ENCODE measurements at places on chromosomes 3 and 15.

DNA sequence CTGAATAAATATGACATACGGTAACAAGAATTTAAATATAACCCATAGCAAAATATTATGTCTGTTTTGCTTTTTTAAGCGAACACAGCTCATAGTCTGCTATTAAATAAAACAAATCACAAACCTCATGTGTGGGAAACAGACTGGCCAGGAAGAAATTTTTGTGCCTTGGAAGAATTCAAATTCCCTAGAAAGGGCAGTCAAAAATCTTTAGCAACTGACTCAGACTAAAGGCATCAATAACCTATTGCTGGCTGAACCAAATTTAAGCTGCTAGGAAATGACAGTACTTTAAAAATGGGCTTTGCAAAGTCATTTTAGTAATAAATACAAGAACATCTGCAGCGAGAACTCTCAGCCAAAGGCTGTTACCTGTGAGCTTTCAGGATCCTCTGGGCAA lies 151.4 kb downstream of the PLD1 start:
- DNase-seq = no peak

- no peak for DNase-seq
Observed at GRCh38 chr3:2772803-2773202, 337.4 kb downstream of the IL5RA start.

DNA sequence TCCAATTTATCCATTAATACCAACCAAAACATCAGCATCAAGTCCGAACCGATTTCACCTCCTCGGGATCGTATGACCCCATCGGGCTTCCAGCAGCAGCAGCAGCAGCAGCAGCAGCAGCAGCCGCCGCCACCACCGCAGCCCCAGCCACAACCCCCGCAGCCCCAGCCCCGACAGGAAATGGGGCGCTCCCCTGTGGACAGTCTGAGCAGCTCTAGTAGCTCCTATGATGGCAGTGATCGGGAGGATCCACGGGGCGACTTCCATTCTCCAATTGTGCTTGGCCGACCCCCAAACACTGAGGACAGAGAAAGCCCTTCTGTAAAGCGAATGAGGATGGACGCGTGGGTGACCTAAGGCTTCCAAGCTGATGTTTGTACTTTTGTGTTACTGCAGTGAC lies 20.8 kb downstream of the LYSMD4 start:
- no peak for DNase-seq

- no peak for DNase-seq
Observed at GRCh38 chr3:41569632-41570305, 370.5 kb downstream of the CTNNB1 start.

DNA sequence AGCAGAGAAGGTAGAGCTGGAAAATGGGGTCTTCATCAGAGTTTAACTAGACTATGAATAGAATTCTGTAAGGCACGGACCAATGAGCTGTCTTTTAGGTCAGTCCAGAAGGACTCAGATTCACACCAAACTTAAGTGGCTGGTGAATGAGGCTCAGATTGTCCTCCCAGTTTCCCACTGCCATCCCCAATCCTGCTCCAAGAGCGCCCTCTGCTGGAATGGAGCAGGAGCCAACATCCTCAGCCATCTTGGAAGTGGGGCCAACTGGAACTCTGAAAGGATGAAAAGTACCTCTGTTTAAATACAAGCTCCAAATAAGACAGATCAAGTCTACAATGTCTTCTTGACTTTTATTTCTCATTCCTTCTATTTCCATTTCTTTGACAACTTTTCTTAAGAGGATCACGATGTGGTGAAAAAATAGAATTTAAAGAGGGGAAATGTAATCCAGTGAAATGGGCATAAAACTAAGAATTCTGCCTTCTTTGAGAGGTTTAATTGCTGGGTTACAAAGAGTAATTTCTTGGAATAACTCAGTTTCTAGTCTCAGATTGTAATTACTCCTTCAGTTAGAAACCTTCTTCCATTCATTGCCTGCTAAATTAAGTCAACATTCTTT lies 217.1 kb upstream of the TPRG1 start:
- DNase-seq = peak; percentile 74

- no peak for DNase-seq
Observed at GRCh38 chr3:65729555-65729954, 309.2 kb downstream of the MAGI1 start.

GRCh38 chr3:3605226-3605625 lies 194.0 kb upstream of the LRRN1 start:
- no peak for DNase-seq

DNA sequence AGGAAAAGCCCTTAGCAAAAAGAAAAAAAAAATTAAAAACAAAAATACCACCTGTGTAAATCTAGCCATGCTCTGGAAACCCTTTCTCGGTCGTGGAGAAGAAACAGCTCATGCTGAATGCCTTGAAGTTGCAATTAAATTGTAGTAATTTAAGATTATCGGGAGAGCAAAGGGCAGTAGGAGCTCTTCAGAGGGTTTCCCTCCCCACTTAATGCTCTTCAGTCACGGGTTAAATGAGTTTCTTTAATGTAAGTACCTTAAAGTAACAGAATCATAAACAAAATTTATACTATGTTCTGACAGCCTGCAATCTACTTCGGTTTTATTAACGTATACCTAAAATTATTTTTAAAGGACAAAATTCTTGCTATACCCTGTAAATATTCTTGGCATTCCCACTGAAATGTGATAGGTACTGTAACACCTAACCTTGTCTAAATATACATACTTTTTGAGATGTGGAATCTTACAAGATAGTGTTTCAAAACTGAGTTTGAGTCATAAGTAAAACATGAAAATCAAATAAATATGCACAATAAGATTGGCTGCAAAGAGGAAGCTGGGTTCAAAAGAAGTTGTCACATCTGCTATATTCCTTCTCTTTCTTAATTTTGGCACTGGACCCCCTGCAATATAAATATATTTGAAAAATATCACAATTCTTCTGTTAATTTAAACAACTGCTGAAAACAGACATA lies 5.3 kb downstream of the FOXP1 start:
- DNase-seq = no peak

DNA sequence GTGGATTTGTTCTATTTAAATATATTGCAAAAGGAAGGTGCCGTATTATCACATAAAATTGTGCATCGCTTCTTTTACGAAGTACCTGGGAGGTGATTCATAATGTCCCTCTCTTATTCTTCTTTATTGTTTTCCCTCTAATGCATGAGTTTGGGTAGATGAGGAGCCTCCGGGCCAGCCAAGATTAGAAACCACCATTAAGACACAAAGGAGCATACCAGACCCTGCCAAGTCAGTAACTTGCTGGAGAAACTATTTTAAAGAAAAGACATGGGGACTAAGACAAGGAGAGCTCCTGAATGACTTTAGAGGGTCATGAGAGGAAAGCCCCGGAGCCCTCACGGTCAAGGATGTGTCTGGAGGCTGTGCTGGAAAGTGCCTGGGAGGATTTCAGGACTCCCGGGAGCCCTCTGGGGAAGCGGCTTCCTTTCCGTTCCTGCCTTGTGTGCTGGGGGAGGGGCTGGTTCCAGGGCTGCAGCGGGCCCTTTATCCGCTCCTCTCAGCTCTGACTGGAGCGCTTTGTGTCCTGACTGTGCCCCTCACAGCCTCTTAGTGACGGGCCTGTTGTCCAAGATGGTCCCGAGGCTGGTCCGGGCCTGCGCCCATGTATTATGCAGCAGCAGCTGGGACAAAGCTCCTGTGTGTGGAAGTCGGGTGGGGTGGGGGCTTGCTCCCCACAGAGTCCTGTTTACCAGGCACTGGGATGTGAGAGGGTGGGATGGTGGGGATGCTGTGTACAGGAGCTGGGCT lies 35.7 kb downstream of the CORO2B start:
- DNase-seq = no peak

DNA sequence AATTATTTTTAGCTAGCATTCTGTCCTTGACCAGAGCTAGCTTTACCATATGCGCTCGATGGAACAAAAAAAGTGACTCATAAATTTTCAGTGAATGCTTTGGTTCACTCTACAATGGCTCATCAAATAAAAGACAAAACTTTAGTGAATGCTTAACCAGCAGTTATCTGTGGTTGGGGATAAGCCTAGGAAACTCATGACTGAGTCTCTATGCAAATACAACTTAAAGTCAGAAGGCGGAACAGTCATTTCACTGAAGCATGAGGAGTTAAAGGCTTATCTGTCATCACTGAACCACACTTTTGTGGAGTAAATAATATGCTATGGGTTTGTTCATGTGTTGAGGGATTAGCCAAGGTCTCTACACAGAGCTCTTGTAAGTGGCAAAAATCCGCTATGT lies 308.4 kb downstream of the SQOR start:
- no peak for DNase-seq

DNA sequence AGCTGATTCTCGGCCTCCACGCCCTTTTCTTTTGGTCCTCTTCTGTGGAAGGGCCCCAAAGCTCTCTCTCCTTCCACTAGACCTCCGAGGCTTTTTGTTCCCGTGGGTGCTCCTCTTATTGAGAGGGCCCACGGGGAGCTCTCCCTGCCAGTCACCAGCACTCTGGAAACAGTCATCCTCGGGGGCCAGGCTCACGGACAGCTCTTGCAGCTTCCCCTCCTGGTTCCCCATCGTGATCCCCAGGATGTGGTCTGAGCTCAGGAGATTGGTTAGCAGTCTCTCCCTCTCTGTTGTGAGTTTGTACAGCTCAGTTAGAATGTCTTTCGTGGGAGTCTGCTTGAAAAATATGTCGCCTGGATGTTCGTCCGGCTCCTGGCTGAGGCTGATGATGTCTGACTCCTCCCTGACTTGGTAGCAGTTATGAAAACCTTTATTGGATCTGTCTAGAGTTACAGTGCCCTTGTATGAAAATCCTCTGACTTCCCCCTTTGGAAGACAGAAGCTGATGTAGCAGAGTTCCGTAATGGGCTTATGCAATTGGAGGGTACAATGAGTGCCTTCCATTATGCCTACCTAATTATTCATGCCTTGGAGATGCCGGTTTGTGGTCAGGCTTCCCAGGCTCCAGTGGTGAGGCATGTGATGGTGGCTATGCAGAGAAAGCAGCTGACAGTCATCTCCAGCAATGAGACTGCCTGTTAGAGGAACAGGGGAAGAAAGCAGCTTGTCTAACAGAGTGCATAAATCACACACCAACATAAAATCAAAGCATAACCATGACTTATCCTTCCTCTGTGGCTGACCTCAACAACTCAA lies 40.0 kb downstream of the FMN1 start:
- DNase-seq = no peak

GRCh38 chr15:101242999-101243336 lies 8.9 kb downstream of the CHSY1 start:
- DNase-seq = no peak

Data from stimulated activated naive CD8-positive, alpha-beta T cell treated with anti-CD3 and anti-CD28 coated beads, Interleukin-15, amount 100 ng/mL, for 72 hours (primary cell).